ENCODE measurements at places on chromosomes 7 and 10. TPM values are rescaled to one million over a fixed set of nuclear protein-coding genes. Genes with fewer than 3 reads are reported as not detected.

DNA sequence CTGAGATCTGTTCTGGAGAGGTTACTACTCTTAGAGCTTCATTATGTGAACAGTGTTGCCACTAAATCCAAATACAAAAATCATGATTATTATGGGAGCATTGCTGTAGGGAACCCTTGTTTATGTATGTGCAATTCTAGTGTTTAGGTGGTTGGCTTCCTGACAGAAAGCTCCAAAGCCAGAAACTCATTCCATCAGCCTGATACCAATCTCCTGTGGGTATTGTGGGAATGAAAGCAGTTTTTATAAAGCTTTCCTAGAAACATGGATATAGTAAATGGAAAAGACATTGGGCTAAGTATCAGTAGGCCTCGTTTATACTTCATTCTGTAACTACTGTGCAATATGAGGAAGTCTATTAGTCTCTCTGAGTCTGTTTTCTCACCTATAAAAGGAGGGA is 6.4 kb downstream of the SDK1 start:
- no peak for DNase-seq
- H3K36me3 ChIP-seq, result no peaks in the 10 kb centered on the region
- H3K27me3 ChIP-seq, result peaks cover 19% of the 10 kb centered on the region
- no peak overlapping the region for H3K27ac ChIP-seq

- no peak overlapping the region for H3K27ac ChIP-seq
- DNase-seq, result no peak
- no peak overlapping the region for H3K4me3 ChIP-seq
Observed at GRCh38 chr7:143503261-143503660, 25.6 kb downstream of the TAS2R41 start.

DNA sequence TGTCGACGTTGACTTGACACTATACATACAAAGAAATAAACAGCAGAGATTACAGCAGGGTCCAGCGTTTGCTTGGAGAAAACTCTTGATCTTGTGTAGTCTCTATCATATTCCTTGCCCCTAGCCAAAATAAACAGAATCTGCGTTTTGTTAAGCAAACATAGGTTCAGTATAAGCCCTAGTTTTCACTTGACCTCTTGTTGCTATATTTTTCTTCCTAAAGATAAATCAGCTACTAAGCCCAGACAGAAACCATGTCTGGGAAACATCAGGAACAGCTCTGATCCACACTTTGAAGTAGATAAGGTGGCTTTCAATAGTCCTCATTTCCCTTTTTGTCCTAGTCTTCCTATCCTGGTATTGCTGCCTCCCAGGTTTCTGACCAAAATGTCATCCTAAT is 328.2 kb upstream of the MAGI2 start:
- no peak overlapping the region for H3K27ac ChIP-seq
- no peaks in the 10 kb centered on the region for H3K27me3 ChIP-seq
- H3K4me3 ChIP-seq, result no peak overlapping the region
- no peak for DNase-seq
- H3K4me1 ChIP-seq, result no peaks in the 10 kb centered on the region

GRCh38 chr10:88804083-88804812 is 1.7 kb downstream of the LIPM start:
- no peak overlapping the region for H3K27ac ChIP-seq
- no peak for DNase-seq
- H3K4me1 ChIP-seq, result no peaks in the 10 kb centered on the region

- DNase-seq, result no peak
- H3K27me3 ChIP-seq, result no peaks in the 10 kb centered on the region
Observed at GRCh38 chr7:29063236-29063635, 83.1 kb downstream of the CPVL start.

DNA sequence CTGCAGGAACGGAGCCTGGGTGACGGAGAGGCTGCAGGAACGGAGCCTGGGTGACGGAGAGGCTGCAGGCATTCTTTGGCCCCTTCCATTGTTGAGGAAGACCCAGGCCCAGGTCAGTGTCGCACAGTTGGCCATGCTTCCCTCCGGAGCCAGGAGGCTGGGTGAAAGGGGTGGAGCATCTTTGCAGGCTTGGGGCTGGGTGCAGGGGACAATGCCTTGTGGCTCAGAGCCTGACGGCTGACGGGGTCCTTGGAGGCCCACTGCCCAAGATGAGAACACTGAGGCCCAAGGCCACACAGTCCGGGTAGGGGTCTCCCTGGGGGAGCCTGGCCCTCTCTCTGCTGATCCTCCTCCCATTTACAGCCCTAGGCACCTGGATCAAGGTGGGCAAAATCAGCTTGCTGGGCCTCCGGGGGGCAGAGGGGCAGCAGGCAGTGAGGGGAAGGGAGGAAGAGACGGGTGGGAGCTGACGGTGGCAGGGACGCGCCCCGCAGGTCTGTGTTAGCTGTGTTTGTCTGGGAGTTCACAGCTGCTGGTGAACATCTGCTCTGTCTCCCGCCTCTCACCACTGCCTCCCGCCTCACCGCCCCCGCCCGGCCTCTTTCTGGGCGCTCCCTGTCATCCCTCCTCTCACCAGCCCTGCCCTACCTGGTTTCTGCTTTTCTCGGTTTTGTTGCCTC is 30.6 kb upstream of the PCBD1 start:
- peaks cover 11% of the 10 kb centered on the region for H3K4me1 ChIP-seq
- no peak overlapping the region for H3K27ac ChIP-seq
- H3K27me3 ChIP-seq, result peaks cover 8% of the 10 kb centered on the region
- DNase-seq, result no peak
- H3K4me3 ChIP-seq, result no peak overlapping the region

- H3K4me1 ChIP-seq, result no peaks in the 10 kb centered on the region
- DNase-seq, result no peak
- H3K27me3 ChIP-seq, result no peaks in the 10 kb centered on the region
- H3K4me3 ChIP-seq, result no peak overlapping the region
- H3K36me3 ChIP-seq, result no peaks in the 10 kb centered on the region
Observed at GRCh38 chr10:86601956-86602602, 52.3 kb upstream of the OPN4 start.

- DNase-seq, result no peak
- H3K27ac ChIP-seq, result no peak overlapping the region
- no peak overlapping the region for H3K4me3 ChIP-seq
- peaks cover 35% of the 10 kb centered on the region for H3K4me1 ChIP-seq
Observed at GRCh38 chr10:30186371-30186875, 127.0 kb upstream of the JCAD start.

DNA sequence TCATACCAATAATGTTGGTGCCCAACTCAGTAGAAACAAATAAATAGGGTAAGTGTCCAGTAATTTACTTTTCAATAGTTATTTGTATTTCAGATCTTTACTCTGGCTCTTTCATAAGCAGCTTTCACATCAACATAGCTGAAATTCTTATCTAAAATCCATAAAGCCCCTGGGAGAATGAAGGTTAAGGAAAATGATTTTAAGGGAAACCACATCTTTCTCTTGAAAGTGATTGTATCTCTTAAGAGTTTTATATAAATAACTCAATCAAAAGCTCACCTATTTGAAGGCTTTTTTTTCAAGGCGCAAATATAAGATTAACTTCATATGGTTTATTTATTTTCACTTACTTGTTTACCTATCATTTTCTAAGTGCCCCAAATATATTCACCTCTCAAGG is 324.4 kb downstream of the HGF start:
- no peak overlapping the region for H3K27ac ChIP-seq
- DNase-seq, result no peak
- peaks cover 10% of the 10 kb centered on the region for H3K4me1 ChIP-seq

DNA sequence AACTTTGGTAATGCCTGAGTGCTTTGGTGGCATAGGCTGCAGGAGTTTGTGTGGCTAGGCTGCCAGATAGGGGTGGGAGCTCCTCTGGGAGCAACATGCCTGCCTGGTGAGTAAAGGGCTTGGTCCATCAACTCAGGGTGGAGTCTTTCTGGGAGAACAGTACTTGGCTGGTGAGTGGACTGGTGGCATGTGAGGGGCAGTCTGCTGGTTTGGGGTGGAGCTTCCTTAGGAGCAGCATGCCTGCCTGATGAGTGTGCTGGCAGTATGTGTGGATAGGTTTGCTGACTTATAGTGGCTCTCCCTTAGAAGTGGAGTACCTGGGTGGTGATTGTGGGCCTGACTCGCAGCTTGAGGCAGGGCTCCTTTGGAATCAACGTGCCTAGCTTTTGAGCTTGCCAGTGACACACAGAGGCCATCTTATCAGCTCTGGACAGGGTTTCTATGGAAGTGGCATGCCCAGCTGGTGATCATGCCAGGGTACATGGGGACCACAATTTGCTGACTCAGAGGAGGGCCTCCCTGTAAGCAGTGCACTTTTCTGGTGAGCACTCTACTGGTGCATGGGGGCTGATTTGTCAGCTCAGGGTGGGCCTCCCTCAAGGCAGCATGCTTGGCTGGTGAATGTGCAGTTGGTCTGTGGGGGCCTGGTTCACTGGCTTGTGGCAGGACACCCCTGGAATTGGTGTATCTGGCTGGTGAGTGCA is 35.0 kb upstream of the SRI start:
- peak; percentile 88 for DNase-seq
- peaks cover 28% of the 10 kb centered on the region for H3K4me1 ChIP-seq
- peak overlapping the region; percentile 81 for H3K27ac ChIP-seq
- peaks cover 5% of the 10 kb centered on the region for H3K36me3 ChIP-seq

GRCh38 chr7:127396184-127396583 is 3.7 kb upstream of the ZNF800 start:
- no peak for DNase-seq
- no peaks in the 10 kb centered on the region for H3K36me3 ChIP-seq
- peaks cover 5% of the 10 kb centered on the region for H3K27me3 ChIP-seq
- peaks cover 9% of the 10 kb centered on the region for H3K4me1 ChIP-seq
- H3K27ac ChIP-seq, result no peak overlapping the region

GRCh38 chr10:88038268-88038667 is 174.8 kb downstream of the PTEN start:
- H3K27me3 ChIP-seq, result no peaks in the 10 kb centered on the region
- no peak for DNase-seq
- no peak overlapping the region for H3K27ac ChIP-seq
- no peaks in the 10 kb centered on the region for H3K36me3 ChIP-seq
- no peak overlapping the region for H3K4me3 ChIP-seq
- H3K4me1 ChIP-seq, result no peaks in the 10 kb centered on the region

The LLCFC1 gene
- total RNA-seq, result not detected

The ZNF789 gene
- 8.3 TPM for total RNA-seq

The SPDYE9 gene
- not detected for total RNA-seq

The TAF3 gene
- 1.2 TPM for total RNA-seq

The NRCAM gene
- total RNA-seq, result not detected

The HNRNPH3 gene
- total RNA-seq, result 77.5 TPM

The NEUROD6 gene
- not detected for total RNA-seq

The LEP gene
- total RNA-seq, result not detected

The OR2A1 gene
- not detected for total RNA-seq

The HYAL4 gene
- 0.98 TPM for total RNA-seq
